ENCODE measurements at places on chromosomes 1 and 21.

GRCh38 chr21:45913886-45914285 is 67.7 kb upstream of the COL6A1 start:
- DNase-seq: peak; percentile 11

- no peak for DNase-seq
Measured at GRCh38 chr1:206079135-206079534, 26.2 kb downstream of the RHEX start.

- peak; percentile 79 for DNase-seq
Measured at GRCh38 chr1:245874942-245875580, 632.0 kb downstream of the SMYD3 start.

- no peak for DNase-seq
Measured at GRCh38 chr1:169868978-169869377, 24.7 kb downstream of the SCYL3 start.

DNA sequence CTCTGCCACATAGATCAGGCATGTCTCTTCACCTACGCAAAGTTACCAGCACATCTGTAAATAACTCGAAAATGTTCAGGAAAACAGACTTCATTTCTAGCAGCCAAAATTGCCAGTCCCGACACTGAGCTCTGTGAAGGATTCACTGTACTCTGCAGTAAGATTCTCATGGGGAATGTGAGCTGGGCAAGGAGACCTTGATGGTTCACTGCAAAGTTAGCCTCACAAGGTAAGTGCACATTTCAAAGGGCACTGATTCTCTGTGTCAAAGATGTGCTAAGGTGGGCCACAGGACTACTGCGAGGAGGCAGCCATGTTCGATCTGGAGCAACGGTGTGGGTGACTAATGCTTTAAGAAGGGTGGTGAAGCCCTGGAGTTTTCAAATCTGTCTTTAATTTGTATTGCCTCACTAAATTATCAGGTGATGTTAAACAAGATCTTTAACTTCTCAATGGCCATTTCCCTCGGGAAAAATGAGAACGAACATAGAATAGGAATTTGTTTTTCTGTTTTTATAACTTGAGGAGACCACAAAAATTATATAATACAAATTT is 25.2 kb downstream of the STPG1 start:
- DNase-seq: peak; percentile 22

DNA sequence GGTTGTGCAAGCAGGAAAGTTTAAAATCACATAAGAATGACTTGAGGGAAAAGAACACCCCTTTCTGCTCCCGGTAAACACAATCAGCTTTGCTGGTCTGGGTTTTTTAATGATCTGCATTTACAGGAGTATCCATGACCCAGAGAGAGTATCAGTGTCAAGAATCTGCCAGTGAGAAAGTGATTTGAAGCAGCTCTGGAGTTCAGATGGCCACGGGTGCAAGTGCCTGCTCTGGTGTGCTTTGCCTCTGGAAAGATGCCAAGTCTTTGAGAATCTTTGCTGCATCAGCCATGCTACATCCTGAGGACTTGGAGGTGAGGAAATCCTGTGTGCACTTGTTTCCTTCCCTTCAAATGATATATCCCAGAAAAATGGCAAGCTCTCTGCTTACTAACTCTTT is 18.6 kb upstream of the MYSM1 start:
- no peak for DNase-seq

DNA sequence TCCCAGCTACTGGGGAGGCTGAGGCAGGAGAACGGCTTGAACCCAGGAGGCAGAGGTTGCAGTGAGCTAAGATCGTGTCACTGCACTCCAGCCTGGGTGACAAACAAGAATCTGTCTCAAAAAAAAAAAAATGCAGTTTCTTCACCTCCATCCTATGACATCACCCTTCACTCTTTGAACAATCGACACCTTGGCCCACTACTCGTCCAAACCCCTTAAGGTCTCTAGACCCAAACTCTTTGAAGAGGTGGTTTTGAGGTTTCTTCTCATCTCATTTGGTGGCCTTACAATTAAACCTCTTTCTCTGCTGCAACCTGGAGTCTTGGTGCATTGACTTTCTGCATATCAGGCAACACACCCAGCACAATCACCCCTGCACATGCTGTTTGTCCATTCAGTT is 86.1 kb downstream of the SLC16A1 start:
- no peak for DNase-seq

- DNase-seq: peak; percentile 72
Measured at GRCh38 chr21:45405271-45405818, 380 bp downstream of the COL18A1 start.

DNA sequence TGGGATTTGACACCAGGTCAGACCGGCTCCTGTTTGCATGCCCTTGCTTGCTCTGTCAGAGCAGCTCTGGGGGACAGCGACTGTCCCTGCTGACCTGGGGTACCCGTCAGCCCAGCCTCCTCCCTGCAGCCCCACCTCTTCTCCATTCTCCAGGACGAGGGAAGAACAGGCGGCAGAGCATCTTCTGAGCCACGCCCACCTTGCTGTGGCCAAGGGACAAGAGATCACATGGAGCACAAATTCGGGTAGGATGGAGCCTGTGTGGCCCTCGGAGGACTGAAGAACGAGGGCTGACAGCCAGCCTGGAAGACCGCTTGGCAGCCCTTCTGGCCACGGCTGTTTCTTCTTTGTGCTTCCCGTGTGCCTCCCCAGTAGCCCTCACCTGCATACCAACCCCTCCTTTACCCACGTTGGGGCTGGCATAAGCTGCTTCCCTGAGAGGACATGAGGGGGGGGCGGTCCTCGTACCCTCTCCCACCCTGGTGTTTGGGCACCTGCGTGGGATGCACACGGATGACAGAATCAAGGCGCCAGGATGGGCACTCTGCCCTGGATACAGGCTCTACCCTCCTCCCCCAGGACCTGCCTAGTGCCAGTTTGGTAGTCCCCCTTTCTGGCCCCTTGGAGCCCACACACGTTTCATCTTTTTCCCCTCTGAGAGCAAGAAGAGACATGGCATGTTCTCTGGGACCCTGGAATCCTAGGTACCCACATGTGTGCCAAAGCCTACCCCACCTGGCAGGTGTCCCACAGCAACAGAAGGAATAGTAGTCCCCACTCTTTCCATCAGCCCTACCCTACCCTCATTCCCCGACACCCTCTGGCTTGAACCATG is 26.9 kb downstream of the CDK18 start:
- peak; percentile 15 for DNase-seq
